Immature natural killer cell (primary cell): ENCODE measurements at places on chromosomes 11 and 22.

DNA sequence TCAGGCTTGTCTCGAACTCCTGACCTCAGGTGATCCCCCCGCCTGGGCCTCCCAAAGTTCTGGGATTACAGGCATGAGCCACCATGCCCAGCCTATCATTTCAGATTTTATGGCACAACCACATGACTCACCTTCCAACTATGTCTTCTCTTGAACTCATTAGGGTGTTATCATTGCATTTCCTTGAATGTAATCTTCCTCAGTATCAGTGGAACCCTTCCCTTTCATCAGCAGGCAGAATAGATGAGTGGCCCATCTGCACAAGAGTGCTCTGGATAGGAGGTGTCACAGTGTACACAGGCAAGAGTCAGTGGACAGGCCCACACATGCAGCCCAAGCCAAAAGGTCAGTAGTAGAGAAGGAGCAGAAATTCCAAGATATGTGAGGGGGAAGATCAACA lies 29.1 kb upstream of the AQP11 start:
- no peak overlapping the region for H3K27ac ChIP-seq
- peaks cover 2% of the 10 kb centered on the region for H3K27me3 ChIP-seq
- H3K4me1 ChIP-seq, result no peaks in the 10 kb centered on the region
- DNase-seq, result no peak

- no peak overlapping the region for H3K27ac ChIP-seq
- DNase-seq, result no peak
- H3K36me3 ChIP-seq, result no peaks in the 10 kb centered on the region
- H3K4me1 ChIP-seq, result no peaks in the 10 kb centered on the region
- peaks cover 7% of the 10 kb centered on the region for H3K27me3 ChIP-seq
- no peak overlapping the region for H3K4me3 ChIP-seq
These were observed 28.4 kb upstream of the SLN start for GRCh38 chr11:107740271-107740670.

- H3K4me3 ChIP-seq, result no peak overlapping the region
- no peaks in the 10 kb centered on the region for H3K4me1 ChIP-seq
- no peak for DNase-seq
- H3K27ac ChIP-seq, result no peak overlapping the region
These were observed 13.2 kb downstream of the KCNJ4 start for GRCh38 chr22:38441620-38442287.

DNA sequence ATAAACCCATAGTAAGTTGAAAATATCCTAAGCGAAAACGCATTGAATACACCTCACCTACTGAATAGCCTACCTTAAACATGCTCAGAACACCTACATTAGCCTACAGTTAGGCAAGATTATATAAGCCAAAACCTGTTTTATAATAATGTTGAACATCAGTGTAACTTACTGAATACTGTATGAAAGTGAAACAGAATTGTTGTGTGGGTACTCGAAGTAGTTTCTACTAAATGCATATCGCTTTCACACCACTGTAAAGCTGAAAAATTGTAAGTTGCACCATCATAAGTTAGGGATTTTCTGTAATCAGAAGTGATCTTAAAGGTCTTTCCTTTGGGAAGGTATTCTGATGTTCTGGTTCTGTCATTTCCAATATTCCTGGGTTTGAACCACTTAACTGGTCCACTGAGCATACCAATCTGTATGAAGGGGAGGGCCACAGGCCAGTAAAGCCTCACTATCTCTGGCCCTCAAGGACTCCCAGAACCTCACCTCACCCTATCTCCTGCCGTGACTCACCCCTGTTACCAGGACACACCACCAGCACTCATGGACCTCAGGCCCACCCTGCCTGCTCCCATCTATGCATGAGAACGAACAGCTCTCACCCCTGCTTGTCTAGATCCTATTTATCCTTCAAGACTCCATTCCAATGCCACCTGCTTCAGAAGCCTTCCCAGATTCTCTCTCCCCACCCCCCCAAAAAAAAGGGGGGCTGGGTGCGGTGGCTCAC lies 70.0 kb downstream of the NAT10 start:
- no peaks in the 10 kb centered on the region for H3K4me1 ChIP-seq
- H3K4me3 ChIP-seq, result no peak overlapping the region
- no peak for DNase-seq
- peaks cover 4% of the 10 kb centered on the region for H3K27me3 ChIP-seq
- no peak overlapping the region for H3K27ac ChIP-seq

DNA sequence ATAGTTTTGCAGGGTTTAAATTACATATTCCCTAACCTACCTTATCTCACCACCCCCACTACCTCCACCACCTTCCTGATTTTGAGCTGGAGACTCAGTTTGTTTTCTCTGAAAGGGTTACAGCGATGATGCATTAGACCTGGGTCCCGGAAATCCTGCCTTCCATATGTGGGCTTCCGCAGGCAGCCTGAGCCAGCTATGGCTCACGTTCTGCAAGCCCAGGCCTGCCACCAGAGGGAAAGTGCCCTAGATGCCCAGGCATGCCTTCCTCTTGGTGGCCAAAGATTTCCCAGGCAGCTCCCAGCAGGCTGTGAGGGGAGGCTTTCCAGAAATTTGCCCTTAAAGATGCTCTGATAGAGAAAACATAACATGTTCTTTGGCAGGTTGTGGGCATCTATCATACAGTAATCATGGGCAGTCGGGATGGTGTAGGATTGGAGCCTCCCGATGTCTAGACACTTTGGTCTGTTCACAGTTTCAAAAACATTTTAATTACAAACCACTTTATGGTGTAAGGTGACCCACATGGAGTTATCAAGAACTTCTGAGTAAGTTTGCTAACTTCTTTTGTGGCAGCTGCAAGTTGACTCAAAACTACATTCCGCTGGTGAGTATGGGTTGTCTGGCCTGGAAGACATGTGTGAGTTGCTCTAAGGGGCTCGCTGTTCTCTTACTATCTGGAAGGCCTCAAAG lies 79.3 kb downstream of the MICAL2 start:
- DNase-seq, result peak; percentile 45
- peak overlapping the region; percentile 79 for H3K27ac ChIP-seq
- H3K4me1 ChIP-seq, result peaks cover 4% of the 10 kb centered on the region

DNA sequence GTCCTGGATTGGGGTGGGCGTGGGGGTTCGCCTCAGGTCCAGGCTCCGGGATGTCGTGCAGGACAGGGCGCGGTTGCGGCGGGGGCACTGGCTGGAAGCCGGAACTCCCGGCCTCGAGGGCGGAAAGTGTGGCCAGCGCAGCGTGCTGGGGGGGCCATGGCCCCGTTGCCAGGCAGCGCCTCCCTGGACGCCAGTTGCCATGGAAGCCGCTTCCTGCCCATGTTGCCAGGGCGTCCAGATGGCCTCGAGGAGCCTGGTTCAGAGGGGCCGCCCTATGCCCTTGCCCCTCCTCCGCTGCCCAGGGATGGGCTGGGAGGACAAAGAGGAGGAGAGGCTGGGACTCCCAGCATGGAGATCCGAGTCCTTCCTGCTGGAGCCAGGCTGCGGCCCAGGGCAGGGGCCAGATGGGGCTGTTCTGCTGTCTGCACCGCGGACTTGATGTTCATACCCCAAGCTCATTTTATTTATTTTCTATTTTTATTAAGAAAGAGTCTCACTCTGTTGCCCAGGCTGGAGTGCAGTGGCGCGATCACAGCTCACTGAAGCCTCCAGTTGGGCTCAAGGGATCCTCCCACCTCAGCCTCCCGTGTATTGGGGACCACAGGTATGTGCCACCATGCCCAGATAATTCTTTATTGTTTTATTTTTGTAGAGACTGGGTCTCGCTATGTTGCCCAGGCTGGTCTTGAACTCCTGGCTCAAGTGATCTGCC lies 4.6 kb upstream of the CCDC188 start:
- no peak overlapping the region for H3K27ac ChIP-seq
- no peaks in the 10 kb centered on the region for H3K36me3 ChIP-seq
- peak; percentile 17 for DNase-seq
- H3K4me3 ChIP-seq, result no peak overlapping the region
- H3K27me3 ChIP-seq, result peaks cover 10% of the 10 kb centered on the region
- peaks cover 2% of the 10 kb centered on the region for H3K4me1 ChIP-seq

DNA sequence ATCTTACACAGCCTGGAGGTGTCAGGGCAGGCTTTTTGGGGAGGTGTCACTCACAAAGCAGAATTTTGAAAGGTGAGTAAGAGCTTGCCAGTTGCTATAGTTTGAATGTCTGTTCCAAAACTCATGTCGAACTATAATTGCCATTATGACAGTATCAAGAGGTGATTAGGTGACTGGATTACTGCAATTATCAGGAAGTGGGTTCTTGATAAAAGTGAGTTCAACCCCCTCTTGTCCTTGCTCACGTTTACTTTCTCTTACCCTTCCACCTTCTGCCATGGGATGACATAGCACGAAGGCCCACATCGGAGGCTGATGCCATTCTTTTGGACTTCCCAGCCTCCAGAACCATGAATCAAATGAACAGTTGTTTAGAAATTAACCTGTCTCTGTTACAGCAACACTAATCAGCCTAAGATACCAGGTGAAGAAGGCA lies 4.7 kb upstream of the C11orf86 start:
- no peak for DNase-seq
- H3K4me1 ChIP-seq, result no peaks in the 10 kb centered on the region
- H3K36me3 ChIP-seq, result no peaks in the 10 kb centered on the region
- H3K27me3 ChIP-seq, result peaks cover 6% of the 10 kb centered on the region

- H3K27me3 ChIP-seq, result peaks cover 2% of the 10 kb centered on the region
- H3K27ac ChIP-seq, result no peak overlapping the region
- no peaks in the 10 kb centered on the region for H3K4me1 ChIP-seq
- peaks cover 4% of the 10 kb centered on the region for H3K36me3 ChIP-seq
These were observed 40.7 kb downstream of the JHY start for GRCh38 chr11:122923302-122923701.

GRCh38 chr11:91160661-91161060 lies 937.8 kb upstream of the CHORDC1 start:
- no peaks in the 10 kb centered on the region for H3K27me3 ChIP-seq
- no peak for DNase-seq
- H3K4me1 ChIP-seq, result no peaks in the 10 kb centered on the region
- H3K4me3 ChIP-seq, result no peak overlapping the region
- no peak overlapping the region for H3K27ac ChIP-seq

- H3K27ac ChIP-seq, result no peak overlapping the region
- no peak for DNase-seq
- H3K4me3 ChIP-seq, result no peak overlapping the region
- H3K4me1 ChIP-seq, result no peaks in the 10 kb centered on the region
These were observed 1.2 kb downstream of the P2RY6 start for GRCh38 chr11:73273222-73273895.

DNA sequence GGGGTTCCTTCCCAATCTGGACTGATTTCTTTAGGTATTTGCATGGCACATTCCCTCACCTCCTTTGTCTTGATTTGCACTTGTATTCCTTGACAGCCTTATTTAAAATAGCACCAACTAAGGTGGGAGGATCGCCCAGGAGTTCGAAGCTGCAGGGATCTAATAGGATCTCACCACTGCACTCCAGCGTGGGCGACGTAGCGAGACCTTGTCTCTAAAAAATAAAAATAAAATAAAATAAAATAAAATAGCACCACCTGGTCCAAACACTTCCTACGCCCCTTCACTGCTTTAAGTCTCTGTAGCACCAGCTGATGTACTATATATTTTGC lies 775 bp downstream of the SLC2A11 start:
- H3K27me3 ChIP-seq, result peaks cover 6% of the 10 kb centered on the region
- H3K4me3 ChIP-seq, result peak overlapping the region; percentile 93
- peaks cover 22% of the 10 kb centered on the region for H3K4me1 ChIP-seq

- no peak overlapping the region for H3K4me3 ChIP-seq
- DNase-seq, result no peak
- H3K36me3 ChIP-seq, result peaks cover 32% of the 10 kb centered on the region
- H3K27me3 ChIP-seq, result no peaks in the 10 kb centered on the region
- peaks cover 19% of the 10 kb centered on the region for H3K4me1 ChIP-seq
These were observed 57.8 kb upstream of the APOA1 start for GRCh38 chr11:116895048-116895757.

DNA sequence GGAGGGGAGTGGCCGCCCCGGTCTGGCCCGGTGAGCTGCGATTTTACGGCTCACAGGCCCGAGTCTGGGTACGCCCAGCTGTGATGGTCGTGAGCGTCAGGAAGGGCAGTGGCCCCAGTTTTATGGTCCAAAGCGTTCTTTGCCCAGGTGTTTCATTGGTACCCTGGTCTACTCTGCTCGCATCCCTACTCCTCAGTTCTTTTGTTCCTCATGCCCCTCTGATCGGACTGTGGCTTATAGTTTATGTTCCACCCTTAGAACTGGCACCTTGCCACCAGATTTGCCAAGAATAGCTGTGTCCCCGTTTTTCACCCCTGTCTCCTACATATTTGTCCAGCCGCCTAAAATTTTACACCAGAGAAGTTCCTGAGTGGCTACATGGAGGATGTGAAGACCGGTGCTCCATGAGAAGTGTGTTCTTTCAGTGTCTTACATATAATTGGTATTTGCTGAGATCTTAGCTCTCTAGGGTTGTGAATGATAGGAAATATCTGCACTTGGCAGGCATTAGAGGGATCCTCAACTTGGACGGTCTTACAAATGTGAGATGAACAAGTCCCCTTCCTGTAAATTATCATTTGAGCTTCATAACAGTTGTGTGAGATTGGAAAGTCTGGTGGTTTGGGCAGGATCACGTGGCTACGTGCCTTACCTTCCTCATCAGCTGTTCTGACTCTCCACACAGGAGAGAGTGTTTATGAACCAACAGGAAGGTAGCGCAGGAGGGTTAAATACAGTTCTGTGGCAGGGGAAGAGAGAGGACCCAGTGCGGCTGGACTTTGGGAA lies 1.1 kb downstream of the PANX1 start:
- H3K4me1 ChIP-seq, result peaks cover 25% of the 10 kb centered on the region
- no peak overlapping the region for H3K4me3 ChIP-seq
- H3K27ac ChIP-seq, result no peak overlapping the region
- no peaks in the 10 kb centered on the region for H3K36me3 ChIP-seq
- DNase-seq, result no peak
- H3K27me3 ChIP-seq, result no peaks in the 10 kb centered on the region

GRCh38 chr11:134638796-134639430 lies 226.9 kb upstream of the B3GAT1 start:
- H3K27ac ChIP-seq, result no peak overlapping the region
- H3K4me1 ChIP-seq, result no peaks in the 10 kb centered on the region
- H3K4me3 ChIP-seq, result no peak overlapping the region
- no peak for DNase-seq
- peaks cover 18% of the 10 kb centered on the region for H3K27me3 ChIP-seq

- no peak for DNase-seq
- no peaks in the 10 kb centered on the region for H3K27me3 ChIP-seq
- H3K4me1 ChIP-seq, result no peaks in the 10 kb centered on the region
- no peaks in the 10 kb centered on the region for H3K36me3 ChIP-seq
- H3K27ac ChIP-seq, result no peak overlapping the region
These were observed 16.7 kb upstream of the KCNQ1OT1 start for GRCh38 chr11:2716376-2717095.

DNA sequence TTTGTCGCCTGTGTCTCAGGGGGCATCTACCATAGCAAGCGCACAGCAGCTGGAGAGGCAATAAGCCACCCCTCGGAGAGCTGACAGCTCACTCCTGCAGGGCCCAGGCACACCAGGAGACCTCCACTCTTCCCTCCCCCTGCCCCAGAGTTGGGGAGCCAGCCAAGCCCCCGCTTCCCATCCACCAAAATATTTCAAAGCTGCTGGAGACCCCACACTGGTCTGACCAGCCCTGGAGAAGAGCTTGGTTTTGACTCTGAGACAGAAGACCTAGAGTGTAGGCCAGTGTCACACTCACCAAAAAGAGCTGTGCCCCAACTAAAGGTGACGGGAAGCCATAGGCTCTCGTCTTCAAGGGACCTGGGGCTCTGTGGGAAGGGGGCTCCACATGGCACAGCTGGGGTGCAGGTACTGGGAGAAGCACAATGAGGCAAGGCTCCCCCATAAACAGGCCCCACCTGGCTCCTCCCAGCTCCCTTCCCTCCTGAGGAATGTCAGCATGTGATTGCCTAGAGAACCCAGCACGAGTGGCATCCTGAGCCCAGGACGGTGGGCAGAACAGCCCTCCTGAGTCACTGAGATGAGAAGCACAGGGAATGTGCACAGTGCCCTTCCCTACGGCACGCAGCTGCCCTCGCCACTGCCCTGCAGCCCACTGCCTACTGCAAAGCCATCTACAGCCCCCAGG lies 5.8 kb upstream of the GNAZ start:
- no peak for DNase-seq
- H3K36me3 ChIP-seq, result no peaks in the 10 kb centered on the region
- H3K4me1 ChIP-seq, result peaks cover 4% of the 10 kb centered on the region
- H3K4me3 ChIP-seq, result no peak overlapping the region
- H3K27me3 ChIP-seq, result peaks cover 7% of the 10 kb centered on the region
